ENCODE measurements at places on chromosomes 2 and 18.

DNA sequence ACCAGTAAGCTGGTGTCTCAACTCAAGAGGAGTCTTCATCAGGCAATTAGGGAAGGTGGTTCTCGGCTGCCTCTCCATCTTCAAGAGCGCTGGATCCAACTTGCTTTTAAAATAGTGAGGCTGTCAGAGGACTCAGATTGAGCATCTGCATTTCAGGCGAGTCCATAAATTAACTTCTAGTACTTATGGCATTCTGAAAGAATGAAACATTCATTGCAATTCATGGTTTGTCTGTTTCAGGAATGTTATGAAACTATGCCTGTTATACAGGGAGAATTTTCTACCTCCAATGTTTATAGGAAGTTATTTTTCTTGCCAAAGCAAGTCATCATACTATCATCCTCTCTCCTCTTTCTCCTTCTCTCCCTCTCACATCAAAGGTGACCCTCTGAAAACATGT lies 883.2 kb downstream of the SLC4A3 start:
- peak; percentile 73 for DNase-seq

GRCh38 chr18:3400567-3401296 lies 49.2 kb upstream of the TGIF1 start:
- DNase-seq: no peak

GRCh38 chr2:8447610-8448221 lies 234.1 kb upstream of the ID2 start:
- DNase-seq: peak; percentile 77

GRCh38 chr2:65431421-65432226 lies 775 bp downstream of the SPRED2 start:
- DNase-seq: peak; percentile 42

- no peak for DNase-seq
Observed at GRCh38 chr2:223747392-223748042, 89.9 kb downstream of the AP1S3 start.

GRCh38 chr2:52405980-52406379 lies 1361.6 kb upstream of the CHAC2 start:
- no peak for DNase-seq

GRCh38 chr2:201907563-201907881 lies 101.2 kb downstream of the CDK15 start:
- DNase-seq: peak; percentile 63
